ENCODE measurements at places on chromosomes 1 and 21.

DNA sequence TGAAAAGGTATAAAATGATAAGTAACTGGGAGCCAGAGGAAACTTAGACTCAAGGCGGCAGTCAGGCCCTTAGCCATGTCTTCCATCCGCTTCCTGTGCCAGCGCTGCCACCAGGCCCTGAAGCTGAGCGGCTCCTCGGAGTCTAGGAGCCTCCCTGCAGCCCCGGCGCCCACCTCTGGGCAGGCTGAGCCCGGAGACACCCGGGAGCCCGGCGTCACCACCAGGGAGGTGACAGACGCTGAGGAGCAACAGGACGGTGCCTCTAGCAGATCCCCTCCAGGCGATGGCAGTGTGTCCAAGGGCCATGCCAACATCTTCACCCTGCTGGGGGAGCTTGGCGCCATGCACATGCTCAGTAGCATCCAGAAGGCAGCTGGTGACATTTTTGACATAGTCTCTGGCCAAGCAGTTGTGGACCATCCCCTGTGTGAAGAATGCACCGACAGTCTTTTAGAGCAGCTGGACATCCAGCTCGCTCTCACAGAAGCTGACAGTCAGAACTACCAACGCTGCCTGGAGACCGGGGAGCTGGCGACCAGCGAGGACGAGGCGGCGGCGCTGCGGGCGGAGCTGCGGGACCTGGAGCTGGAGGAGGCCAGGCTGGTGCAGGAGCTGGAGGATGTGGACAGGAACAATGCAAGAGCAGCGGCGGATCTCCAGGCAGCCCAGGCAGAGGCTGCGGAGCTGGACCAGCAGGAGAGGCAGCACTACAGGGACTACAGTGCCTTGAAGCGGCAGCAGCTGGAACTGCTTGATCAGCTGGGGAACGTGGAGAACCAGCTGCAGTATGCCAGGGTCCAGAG, at the start of gene BECN2:
TSS of gene BECN2 (plus strand) at position 76 of the 803 bp plus-strand sequence. CDS start at position 76, 0 bp downstream.
- DNase-seq = no peak

GRCh38 chr1:176878750-176879536, 285.6 kb downstream of the ASTN1 start:
- DNase-seq = no peak

GRCh38 chr1:159889202-159889601, 10.8 kb downstream of the CFAP45 start:
- no peak for DNase-seq

GRCh38 chr1:185351734-185352466, 34.9 kb upstream of the IVNS1ABP start:
- no peak for DNase-seq

- DNase-seq = no peak
Measured at GRCh38 chr1:99003581-99004253, 944 bp downstream of the PLPPR5 start.

DNA sequence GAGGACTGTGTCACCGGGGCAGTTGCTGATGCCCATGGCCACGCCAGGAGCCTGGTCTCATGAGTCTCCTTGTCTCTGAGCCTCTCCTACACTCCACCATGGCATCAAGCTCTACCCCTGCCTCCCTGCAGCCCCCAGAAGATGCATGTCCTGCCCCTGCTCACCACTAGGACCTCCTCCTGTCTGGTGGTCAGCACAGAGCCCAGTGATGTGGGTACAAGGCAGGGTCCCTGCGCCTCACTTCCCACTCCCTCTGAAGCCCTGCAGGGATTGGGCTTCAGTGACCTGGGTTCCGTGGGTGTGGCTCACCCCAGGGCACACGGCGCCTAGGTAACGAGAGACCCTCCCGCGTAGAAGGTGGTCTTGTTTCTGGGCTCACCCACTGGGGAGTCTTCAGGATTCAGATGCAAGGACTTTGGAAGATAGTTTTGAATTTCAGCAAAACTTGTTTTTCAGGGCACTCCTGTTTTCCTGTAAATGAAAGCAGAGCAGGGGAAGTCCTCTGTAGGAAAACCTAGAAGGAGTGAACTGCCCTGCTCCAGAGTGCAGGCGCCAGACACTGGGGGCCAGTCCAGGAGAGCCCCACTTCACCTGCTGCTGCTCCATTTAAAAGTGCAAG, 2.8 kb downstream of the COL18A1 start:
- no peak for DNase-seq

DNA sequence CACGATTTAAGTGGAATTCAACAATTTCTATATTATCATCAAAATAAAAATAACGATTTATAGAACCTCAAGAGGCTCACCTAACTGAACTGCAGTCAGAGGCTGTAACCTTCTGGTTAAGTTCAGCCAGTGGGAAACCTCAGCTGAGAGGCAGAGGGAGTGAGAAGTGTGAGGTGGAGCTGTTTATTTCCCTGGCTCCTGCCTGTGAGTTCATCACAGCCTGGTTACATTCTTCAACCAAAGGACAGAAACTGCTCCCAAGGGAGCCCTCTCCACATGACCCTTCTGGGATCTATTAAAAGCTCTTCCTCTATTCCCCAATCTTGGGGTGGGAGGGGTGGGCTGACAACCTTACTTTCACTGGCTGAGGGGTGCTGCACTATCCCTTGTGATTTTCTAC, 22.2 kb downstream of the DYNLT5 start:
- DNase-seq = no peak

DNA sequence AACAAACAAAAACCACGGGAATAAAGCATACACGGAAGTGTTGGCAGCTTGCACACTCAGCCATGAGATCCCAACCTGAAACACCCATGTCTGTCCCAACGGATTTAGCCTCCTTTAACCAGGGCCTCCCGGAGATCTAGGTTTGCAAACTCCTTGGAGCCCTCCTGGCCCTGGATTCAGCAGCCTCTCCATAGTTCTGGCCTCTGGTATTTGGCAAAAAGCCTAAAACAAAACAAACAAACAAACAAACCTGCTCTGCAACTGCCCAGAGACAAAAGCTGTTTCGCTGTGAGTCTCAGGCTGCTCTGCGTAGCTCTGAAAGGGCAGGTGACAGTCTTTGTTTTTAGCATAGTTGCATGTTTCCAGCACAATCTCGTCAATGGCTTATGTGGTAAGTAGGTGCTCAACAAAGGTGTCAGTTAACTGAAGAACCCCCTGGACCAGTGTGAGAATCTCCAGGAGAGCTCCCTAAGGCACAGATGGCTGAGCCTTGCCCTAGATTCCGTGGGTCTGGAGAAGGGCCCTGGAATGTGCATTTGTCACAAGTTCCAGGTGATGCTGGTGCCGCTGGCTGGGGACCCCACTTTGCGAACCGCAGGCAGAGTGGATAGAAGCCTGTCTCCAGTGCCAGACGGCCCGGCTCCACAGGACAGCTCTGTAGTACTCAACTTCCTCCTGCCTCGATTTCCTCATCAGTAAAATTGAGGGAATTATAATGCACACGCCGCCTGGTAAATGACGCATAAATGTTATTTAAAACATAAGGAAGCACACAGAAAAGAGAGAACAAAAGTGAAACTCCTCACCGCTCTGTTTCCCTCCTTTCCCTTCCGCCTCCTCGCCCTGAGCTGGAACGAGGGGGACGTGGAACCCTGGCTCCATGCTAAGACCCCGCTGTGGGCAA, 86.2 kb downstream of the RIPK4 start:
- DNase-seq = no peak

DNA sequence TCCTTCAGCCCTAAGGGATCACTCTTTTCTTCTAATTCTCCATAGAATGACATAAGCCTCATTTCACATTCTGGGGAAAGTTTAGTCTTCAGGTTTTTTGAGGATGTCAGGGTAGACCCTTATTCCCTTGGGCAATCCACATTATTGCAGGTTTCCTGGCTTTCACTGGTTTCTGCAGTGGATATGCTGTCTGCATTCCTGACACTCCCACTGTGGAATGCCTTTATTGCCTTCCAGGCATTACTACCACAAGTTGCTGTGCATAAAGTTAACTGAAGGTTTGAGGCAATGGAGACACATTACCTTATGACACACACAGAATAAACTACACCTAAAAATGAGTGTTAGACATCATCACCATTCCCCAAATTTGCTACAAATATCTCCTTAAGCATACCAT, 12.7 kb downstream of the FASLG start:
- DNase-seq = no peak

- no peak for DNase-seq
Measured at GRCh38 chr1:236853921-236854604, 59.0 kb downstream of the MTR start.

DNA sequence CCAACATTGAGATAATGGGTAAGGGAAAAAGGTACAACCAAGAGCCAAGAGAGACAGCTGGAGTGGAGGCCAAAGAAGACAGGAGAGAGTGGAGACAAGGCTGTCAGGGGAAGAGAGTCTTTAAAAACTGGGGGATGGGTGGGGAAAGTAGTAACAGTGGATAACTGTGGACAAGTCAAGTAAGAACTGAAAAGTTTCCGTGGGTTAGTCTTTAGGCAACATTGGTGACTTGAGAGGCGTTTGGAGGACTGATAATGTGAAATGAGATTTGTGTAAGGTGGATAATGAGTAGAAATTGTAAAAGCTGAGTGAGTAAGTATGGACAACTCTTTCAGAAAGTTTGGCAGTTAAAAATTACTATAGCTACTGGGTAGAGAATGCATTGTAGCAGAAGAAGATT, 10.4 kb downstream of the PPP2R5A start:
- DNase-seq = no peak

DNA sequence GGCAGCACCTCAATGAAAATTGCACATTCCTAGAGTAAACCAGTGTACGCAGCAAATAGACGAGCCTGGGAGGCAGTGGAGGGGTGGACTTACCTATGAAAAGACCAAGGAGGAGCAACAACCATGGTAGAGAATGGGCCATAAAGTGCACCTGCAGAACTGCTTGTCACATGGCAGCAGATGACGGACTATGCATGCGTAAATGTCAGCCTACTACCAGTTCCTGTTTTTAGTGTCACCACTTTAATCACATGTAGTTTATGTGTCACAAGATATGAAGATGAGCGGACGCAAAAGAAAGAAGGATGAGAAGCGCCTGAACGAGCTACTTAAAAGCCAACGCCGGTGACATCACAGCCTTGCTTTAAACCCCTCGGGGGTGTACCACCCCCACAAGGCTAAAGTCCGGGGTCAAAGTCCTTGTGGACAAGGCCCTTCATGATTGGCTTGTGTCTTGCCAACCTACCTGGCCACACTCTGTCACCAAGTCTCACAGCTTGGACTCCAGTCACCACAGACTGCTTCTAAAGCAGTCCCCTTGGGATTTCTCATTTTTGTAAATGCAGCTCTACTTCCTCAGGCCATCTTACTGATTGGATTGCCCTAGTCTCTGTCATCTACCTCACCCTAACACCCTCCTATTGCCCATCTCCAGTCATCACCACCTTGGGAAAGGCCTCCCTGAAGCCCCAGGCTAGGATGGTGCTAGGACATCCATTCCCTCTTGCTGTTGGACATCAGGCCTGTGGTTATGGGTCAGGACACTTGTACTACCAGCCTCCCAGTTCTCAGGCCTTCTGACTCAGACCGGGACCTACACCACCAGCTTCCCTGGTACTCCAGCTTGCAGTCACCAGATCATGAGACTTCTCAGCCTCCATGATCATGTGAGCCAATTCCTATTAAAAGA, 6.0 kb upstream of the LY9 start:
- no peak for DNase-seq

GRCh38 chr1:160454371-160455152, 54.2 kb downstream of the VANGL2 start:
- DNase-seq = no peak

DNA sequence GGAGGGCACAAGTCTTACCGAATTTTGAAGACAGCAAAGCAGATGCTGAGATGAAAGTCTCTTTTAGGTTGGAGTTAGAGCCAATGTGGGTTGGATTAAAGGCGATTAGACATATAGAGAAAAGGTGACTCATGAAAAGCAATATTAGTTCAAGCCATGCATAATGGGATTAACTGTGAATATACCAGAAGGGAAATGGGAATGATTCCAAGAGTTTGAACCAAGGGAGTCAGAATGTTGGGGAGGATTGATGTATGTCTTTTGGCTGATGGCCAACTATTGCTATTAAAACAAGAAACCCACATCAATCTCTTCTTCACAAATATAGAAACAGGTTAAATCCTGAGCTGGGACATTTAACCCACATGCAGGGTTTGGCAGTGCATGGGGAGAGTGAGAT, 1.2 kb downstream of the HMGCS2 start:
- no peak for DNase-seq

DNA sequence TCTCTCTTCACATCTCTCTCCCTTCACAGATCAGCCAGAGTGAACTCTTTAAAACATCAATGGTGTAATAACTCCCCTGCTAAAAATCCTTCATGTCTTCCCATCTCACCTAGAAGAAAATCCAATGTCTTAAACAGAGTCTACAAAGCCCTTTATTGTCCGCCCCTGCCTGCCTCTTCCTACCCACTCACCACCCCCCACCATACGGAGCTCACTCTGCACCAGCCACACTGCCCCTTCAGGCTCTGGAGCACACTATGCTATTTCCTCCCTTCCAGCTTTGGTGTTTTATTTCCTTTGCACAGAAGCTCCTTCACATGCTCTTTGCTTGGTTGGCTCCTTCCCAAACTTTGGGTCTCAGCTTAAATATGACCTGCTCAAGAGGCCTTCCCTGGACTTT, 10.2 kb downstream of the CAMK1G start:
- DNase-seq = no peak

GRCh38 chr1:125118147-125118993, 3933.6 kb downstream of the SRGAP2C start:
- no peak for DNase-seq

DNA sequence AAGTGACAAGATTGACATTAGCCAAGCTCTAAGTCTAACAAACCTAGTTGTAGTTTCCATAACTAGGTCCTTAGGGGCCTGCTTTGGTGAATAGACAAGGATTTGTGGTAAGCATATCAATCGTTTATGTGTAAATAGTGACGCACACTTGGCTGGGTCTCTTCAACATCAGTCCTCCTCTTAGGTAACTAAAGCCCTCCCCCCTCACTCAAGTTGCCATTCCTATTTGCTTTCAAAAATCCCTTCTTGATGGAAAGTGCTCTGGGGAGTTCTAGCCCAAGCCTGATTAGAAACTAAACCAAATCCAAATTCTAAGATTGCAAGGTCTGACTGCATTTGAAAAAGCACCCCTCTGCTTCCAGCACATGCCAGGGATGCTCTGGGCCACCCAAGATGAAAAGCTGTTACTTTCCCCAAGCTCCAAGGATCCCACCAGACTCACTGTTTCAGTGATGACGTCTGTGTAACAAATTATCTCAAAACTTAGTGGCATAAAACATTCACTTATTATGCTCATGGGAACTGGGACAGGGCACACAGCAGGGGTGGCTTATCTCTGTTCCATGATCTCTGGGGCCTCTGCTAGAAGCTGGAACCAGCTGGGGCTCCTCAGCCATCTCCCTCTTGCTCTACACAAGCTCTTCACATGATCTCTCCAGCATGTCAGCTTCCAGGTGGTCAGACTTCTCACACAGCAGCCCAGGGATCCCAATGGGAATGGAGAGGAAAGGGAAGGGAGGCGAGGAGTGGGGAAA, 74.1 kb downstream of the RRAGC start:
- no peak for DNase-seq
